HuH-7 (cell line): ENCODE measurements at places on chromosomes 3 and 15.

- no peak for DNase-seq
Measured at GRCh38 chr15:84609818-84610525, 9.2 kb downstream of the ZSCAN2 start.

DNA sequence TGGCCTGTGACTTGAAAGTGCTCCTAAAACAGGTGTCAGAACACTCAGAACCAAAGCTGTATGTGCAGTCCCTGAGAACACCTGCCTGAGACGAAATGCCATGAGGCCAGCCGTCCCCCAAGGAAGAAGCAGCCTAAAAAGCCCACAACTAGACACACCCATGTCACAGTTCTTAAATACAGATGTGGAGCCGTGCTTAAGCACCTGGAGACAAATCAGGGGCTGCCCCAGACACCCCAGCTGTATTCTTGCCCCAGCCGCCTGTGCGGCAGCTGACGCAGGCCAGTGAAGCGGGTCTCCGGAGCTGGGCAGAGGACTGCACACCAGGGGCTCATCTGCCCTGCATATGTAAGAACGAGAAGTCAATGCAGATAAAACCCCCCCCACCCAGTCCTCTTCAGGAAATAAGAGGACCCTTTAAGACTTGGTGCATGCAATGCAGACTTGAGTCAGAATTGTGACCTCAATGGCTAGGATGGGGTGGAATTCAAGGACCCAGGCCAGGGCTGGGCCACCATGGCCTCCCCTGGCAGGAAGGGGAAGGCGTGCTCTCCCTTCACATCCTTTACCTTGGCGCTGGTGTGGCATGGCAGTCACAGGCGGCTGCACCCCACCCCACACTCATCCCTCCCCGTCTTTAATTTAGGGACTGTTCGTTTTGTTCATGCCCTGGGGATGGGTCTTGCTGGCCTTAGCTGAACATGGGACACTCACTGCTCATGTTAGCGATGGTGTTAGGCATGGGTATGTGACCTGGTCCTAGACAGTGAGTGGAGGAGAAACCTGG, 27.7 kb upstream of the PLXNA1 start:
- no peak for DNase-seq

GRCh38 chr3:4006288-4006687, 207.1 kb downstream of the LRRN1 start:
- no peak for DNase-seq

GRCh38 chr3:89360156-89360555, 252.7 kb downstream of the EPHA3 start:
- DNase-seq = no peak

DNA sequence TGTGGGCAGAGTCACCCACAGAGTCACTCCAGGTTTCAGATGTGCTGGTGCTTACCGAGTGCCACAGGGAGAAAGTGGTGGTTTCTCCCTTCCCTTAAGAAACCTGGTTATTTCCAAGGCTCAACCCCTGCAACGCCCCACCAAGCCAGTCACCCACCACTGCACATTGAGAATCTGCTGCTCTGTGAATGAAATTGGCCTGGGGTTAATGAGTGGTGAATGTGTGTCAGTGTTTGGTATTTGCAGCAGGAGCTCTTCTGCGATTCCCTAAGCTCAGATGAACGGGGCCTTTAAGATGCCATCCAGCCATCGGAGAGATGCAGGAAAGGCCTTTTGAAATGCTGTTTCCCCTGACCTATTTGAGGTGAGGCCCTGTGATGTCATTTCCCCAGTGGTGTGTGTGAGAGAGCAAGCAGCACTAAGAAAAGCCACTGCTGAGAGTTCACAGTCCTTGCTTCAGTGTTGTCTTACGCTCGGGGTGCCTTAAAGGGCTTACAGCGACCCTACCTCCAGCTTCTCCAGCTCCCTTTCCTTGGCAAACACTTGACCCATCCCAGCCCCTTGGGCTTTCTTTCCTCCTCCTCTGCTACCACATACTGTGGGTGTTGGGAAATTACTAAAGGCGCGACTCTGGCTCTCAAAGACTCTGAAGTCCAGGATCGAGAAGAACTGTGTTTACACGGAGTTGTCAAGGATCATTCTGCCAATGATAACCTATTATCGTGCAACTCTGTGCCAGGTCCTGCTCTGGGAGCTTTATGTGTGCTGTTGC, 68.9 kb downstream of the SMAD3 start:
- DNase-seq = no peak

GRCh38 chr15:59644756-59645155, 12.6 kb downstream of the GTF2A2 start:
- DNase-seq = no peak

DNA sequence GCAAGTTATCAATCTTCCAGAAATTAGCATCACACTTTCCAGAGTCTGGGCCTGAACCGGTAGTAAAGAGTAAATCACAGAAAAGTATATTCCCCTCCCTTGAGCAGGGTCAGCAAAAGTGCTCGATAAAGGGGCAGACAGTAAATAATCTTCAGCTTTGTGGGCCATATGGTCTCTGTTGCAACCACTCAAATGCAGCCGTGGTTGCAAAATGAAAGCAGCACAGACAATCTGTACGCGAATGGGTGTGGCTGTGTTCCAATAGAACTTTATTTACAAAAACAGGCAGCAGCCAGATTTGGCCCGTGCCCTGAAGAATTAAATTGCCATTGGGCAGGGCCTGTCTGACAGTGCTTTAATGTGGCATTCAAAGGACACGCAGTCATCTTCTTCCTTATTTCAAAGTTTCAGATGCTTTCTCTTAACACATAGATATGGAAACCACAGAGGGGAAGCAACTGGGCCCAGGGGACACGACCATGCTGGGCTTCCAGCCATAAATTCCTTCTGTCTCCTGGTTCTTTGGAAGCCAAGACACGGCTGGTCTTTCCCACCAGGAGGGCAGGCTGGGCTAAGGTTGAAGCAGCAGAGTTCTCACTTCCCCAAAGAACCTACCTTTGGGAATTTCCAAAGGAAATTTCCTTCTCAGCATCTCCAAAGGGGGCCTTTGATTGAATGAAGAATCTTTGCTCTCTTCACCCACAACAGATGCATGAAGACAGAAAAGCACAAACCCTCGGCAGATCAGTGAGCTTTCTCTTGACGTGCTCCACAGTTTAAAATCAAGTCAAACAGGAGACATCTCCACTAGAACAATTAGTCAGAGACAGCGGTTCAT, 489.8 kb upstream of the PROK2 start:
- DNase-seq = no peak

DNA sequence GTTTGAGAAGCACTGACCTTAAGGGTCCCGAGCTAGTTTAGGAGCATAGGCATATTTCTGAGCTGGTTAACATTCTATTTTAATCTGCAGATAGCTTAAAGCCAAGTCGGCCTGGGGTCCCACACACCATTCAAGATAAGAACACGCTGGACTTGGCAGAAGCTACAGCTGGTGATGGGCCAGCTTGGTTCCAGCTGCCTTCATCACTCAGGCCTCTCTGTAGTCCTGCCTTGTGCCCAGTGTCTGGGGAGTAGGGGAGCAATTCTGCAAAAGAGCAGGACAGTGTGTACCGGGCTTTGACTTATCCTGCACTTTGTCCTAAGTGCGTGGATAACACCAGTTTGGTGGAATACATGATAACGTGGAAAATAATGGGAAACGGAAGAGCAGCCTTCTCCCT, 164.5 kb downstream of the MEGF11 start:
- DNase-seq = no peak

GRCh38 chr15:38883987-38884386, 319.4 kb upstream of the RASGRP1 start:
- DNase-seq = no peak

- DNase-seq = no peak
Measured at GRCh38 chr15:65106011-65106590, 8.9 kb downstream of the UBAP1L start.

DNA sequence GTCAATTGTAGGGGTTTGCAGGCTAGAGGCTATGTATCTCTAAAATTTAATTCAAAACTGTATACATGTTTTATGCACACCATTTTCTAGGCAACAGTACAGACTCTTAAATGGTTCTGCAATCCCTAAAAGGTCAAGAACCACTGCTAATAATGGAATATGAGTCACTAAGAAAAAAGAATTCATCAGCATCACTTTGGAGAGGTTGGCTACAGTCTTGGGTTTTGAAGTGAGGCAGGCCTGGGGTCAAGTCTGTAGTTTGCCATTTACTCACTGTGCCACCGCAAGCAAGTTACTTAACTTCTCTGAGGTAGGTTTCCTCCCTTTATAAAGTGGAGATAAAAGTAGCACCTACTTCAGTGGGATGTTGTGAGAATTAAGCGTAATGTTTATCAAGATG, 33.7 kb downstream of the THRB start:
- no peak for DNase-seq

GRCh38 chr15:83209333-83209732, 1.7 kb upstream of the HDGFL3 start:
- no peak for DNase-seq

DNA sequence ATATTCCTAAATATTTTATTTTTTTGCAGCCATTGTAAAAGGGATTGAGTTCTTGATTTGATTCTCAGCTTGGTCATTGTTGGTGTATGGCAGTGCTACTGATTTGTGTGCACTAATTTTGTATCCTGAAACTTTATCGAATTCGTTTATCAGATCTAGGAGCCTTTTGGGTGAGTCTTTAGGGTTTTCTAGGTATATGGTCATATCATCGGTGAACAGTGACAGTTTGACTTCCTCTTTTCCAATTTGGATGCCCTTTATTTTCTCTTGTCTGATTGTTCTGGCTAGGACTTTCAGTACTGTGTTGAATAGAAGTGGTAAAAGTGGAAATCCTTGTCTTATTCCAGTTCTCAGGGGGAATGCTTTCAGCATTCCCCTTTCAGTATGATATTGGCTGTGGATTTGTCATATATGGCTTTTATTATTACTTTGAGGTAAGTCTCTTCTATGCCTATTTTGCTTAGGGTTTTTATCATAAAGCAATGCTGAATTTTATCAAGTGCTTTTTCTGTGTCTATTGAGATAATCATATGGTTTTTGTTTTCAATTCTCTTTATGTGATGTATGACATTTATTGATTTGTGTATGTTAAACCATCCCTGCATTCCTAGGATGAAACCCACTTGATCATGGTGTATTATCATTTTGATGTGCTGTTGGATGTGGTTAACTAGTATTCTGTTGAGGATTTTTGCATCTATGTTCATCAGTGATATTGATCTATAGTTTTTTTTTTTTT, 11.4 kb upstream of the SLC9A9 start:
- DNase-seq = no peak

DNA sequence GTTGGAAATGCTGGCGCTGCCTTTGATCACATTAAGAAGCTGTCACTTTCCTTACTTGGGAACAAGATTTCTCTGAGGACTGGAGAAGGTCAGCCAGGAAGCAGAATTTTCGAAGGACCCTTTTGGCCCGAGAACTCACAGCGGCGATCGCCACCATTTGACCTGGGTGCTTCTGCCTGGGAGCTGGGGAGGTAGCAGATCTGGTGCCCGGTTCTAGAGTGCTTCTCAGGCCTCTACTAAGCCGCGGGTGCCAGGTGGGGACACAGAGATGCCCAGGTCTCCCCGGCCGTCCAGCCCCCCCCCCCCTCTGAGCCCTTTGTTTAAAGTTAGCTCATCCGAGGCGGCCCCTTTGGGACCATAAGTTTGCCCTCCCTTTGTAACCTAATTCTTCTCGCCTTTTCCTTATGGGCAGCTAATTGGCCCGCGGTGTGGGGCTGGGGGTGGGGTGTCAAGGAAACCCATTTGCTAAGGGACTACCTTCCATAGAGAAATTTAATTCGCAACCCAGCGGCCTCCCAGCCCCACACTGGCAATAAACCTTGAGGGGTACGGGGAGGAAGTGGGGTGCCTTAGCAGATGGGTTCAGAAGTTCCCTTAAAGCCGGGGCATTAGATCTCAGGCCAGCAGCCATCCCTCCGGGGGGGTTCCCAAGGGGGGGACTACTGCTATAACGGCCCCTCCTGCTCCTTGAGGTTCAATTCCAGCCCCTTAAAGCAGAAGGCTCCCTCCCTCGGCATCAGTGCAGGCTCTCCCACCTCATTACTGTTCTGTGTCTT, 1.9 kb downstream of the GATA2 start:
- no peak for DNase-seq

- no peak for DNase-seq
Measured at GRCh38 chr3:148964809-148965208, 26.5 kb upstream of the GYG1 start.

DNA sequence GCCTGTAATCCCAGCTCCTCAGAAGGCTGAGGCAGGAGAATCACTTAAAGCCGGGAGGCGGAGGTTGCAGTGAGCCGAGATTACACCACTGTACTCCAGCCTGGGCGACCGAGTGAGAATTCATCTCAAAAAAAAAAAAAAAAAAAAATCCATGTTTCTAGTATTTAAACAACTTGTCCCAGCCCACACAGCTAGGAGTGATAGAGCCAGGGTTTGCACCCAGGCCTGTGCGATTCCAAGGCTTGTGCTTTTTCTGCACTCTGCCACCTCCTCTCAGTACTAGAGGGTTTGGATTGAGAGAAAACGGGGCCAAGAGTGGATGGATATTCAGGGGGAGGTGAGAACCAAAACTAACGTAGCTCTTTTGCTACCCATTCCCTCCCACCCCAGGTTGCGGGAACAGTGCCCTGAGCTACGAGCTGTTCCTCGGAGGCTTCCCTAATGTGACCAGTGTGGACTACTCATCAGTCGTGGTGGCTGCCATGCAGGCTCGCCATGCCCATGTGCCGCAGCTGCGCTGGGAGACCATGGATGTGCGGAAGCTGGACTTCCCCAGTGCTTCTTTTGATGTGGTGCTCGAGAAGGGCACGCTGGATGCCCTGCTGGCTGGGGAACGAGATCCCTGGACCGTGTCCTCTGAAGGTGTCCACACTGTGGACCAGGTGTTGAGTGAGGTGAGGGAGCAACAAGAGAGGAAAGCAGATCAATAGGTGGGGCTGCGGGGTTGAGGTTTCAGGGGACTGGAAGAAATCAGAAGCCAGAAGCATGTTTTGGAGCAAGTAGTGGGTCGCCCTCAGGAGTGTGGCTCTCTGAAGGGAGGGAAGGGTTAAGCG, 4.1 kb downstream of the CAMK2N2 start:
- DNase-seq = no peak

DNA sequence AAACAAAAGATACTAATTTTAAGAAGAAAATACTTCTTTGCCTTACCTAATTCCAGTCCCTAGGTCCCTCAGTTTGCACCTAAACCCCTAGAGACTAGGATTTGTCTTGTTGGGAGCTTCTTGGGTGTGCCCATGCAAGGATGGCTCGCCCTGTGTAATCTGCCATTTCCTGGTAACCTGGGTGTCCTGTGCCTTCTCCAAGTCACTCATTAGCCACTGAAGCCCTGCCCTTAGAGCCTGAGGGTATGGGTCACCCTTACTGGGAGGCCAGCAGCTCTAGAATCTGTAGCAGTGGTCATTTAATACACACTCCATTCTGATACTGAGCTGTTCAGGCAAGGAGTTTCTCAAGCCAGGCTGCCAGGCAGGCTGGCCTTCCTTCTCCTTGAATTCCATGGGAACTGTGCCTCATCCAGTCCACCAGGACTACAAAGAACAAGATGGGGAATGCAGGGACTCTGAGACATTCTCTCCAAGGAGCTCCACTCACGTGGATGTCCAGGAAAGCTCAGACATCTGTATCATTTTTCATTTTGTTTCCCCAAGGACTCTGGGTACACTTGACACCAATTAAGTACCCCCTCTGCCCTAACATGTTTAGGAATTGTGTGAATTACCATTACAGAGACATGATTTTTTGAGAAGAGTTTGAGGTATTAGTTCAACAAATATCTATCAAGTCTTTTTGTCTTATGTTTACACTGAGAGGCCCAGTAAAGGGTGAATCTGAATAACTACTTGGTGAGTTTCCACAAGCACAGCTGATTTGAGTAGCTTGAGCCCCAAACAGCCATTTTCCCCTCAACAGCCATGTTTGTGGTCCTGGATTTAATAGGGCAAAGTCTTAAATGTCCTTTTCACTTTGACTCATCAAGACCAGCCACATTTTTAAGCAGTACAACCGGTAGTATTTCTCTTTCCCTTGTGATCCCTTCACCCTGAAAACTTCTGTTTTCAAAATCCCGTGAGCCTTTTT, 52.6 kb downstream of the ARNT2 start:
- DNase-seq = no peak

- DNase-seq = no peak
Measured at GRCh38 chr15:47644722-47645121, 72.6 kb upstream of the SEMA6D start.
